ENCODE measurements at places on chromosomes 5 and 9.
A peak's percentile ranks its signal among the peaks of the same experiment; 100 is the strongest.

DNA sequence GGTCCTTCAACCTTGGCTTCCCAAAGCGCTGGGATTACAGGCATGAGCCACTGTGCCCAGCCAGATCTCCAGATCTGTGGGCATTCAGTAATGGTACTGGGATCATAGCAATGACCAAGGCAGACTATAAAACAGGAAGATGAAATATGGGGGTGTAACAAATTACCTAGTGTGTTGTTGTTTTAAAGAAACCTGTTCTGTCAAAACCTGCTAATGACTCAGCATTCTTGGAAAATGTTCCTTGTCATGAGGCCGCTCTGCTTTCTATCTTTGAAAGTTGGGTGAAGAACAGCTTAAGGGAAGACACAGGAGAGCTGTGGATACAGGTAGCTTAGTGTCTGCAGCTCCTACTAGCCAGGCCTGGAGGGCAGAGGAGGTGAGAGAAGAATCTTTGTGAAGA, 19.4 kb downstream of the TARS1 start:
- DNase-seq, result no peak

GRCh38 chr9:113215132-113215531, 5.9 kb downstream of the FKBP15 start:
- DNase-seq, result peak; percentile 70

DNA sequence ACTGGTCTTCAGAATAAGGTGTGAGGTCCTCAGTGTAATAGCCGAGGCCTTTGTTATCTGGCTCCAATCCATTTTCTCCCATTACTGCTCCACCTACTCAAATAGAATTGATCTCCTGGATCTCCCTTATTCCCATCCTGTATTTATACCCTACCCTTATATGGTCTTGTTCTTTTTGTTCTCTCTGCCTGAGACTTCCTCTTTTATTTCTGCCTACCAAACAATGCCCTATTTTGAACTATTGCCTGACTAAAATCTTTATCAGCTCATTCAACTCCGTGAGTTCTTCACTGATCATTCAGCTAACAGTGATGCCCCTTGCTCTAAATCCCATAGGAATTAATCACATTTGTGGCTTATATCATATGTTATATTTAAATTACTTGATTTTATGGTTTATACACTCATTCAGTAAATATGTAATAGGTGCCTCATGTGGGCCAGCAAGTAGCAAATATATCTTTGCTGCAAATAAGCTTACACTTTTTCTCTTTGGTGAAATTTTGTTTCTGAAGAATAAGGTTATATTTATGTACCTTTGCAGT, 417.5 kb upstream of the MEF2C start:
- no peak for DNase-seq

DNA sequence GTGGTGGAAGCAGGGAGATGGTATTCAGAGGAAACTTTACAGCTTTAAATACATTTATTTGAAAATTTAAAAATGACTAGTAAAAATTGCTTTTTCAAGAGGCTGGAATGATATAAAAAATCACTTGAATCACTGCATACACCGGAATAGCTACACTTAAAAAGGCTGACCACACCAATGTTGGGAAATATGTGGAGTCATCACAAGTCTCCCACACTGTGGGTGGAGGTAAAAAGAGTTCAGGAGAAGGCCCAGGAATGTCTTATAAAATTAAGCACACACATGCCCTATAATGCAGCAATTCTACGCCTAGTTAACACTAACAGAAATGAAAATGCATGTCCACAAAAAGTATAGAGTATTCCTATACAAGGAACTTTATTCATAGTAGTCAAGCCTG, 198.1 kb downstream of the ROR2 start:
- DNase-seq, result no peak

GRCh38 chr9:17236147-17236546, 101.3 kb downstream of the CNTLN start:
- no peak for DNase-seq

- DNase-seq, result no peak
Measured at GRCh38 chr5:11420969-11421368, 483.3 kb downstream of the CTNND2 start.

DNA sequence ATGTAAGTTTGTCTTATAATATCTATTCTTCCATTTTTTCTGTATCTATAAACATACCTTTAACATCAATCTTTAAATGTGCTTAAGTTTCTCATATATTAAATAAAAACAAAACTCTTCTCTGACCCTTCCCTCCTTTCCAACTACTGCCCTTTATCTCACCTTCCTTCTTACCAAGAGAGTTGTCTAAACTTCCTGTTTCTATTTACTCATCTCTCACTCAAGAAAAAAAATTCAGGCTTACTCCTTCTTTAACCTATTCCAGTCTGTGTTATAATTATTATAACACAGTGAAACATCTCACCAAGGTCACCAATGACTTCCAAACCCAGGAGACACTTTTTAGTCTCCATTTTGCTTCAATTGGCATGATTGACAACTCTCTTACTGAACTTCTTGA, 140.9 kb downstream of the CCDC171 start:
- DNase-seq, result no peak

DNA sequence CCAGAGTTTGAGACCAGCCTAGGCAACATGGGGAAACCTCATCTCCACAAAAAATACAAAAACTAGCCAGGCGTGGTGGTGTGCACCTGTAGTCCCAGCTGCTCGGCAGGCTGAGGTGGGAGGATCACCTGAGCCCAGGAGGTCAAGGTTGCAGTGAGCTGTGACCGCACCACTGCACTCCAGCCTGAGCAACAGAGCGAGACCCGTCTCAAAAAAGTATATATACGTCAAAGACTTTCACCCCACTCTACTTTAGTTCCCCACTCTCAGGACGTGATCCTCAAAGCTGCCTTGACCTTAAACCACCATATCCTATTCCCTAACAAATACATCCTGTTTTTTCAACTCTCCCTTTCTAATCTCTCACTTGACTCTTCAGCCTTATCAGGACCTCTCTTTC, 41.0 kb downstream of the PCDHGC5 start:
- no peak for DNase-seq

DNA sequence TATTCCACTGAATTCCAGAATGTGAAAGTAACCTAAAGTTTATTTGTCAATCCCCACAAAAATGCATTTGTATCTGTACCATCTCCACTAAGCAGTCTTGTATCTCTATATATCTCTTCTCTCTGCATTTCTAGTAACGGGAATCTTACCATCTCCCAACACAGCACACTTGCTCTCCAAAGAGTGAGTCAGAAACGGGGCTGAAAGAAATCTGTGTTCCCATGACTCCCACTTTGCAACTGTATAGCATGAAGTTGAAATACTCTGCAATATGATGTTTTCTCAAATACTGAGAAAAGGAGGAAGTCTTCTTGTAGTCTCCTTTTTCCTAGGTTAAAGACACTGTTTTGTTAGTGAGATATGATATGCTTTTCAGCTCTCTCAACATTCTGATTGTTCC, 848.8 kb upstream of the ACO1 start:
- no peak for DNase-seq

- no peak for DNase-seq
Measured at GRCh38 chr5:39544941-39545340, 120.2 kb upstream of the DAB2 start.

- peak; percentile 88 for DNase-seq
Measured at GRCh38 chr5:139422307-139422893, 16.9 kb downstream of the DNAJC18 start.

- DNase-seq, result no peak
Measured at GRCh38 chr9:108910914-108911313, 23.0 kb downstream of the ELP1 start.

DNA sequence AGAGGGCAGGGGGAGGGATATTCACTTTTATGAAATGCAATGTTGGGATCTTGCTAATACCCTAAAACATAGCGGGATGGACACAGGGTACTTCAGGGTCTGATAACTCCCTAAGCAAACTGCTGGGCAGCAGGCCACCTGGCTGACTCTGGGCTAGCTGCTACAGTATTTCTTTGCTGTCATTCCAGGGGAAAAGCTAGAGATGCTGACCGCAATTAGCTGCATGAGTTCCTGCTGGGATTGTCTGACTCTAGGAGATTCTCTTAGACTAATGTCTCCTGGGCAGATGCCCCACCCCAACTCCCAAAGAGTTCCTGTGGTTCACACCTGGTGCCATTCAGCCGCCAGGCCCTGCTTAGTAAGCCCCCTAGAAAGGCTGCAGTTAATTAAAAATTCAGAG, 69.9 kb downstream of the PSAT1 start:
- DNase-seq, result no peak

GRCh38 chr5:30839956-30840355, 353.5 kb upstream of the CDH6 start:
- DNase-seq, result no peak

DNA sequence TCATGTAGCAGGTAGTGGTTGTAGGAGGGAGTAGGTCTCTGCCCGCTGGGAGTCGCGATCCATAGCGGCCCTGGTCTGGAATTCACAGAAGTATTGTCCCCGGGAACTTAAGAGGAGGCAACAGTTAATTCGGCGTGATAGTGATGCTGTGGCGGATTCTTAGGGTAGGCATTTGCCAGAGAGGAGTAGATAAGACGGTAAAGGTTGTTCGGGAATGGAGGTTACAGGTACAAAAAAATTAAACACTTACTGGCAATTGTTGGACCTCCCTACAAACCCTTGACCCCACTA, 679 bp downstream of the SMC5 start:
- no peak for DNase-seq

DNA sequence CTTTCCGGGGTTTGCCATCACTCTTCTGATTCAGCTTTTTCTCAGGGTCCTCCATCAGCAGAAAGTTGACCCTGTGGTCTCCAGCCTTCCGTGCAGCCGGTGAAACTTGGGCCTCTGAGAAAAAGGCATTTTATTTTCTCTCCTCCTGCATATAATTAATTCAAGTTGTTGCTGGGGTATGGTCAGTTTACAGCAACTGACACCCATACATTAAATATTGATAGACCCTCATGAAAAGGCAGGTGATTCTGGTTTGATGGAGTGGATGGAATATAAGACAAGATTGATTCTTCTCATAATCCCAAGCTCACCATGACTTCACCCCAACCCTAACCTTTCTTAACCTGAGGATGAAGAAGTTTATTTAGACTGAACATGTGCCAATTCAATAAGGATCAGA, at the start of gene GRXCR2:
Gene GRXCR2 (minus strand): TSS at position 101 of the 400 bp plus-strand sequence. CDS start 46 bp downstream, at position 55.
- DNase-seq, result no peak

GRCh38 chr9:17401858-17402257, 177.0 kb upstream of the SH3GL2 start:
- DNase-seq, result no peak

DNA sequence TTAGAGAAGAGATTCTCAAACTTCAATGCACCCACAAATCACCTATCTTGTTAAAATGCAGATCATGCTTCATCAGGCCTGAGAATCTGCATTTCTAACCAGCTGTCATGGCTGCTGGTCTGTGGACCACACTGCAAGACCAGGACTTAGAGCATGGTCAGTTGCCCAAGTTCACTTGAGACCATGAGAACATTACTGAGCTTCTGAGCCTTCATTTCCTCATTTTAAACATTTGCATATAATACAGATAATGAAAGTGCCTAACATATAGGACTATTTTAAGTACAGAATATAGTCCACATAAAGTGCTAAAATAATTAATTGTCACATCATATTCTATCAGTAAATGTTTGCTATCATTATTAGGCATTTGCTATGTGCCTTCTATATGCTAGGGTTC, 260.8 kb upstream of the TNC start:
- DNase-seq, result no peak

DNA sequence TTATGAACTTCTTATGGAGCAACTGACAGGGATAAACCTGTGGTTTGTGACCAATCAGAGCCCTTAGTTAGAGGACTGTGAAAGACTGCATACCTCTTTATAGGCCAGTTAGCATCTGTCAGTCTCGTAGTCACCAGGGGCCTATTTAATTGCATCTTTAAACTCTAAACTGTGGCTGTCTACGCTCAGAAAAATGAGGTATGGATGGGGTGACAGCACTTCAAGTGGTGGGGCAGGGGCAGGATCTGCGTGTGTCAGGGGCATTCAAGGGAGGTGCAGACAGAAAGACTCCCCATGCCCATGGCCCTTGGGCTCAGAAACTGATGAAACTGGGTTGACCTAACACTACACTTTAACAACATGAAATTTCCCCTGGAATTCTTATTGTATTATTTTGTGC, 132.6 kb upstream of the TBCA start:
- DNase-seq, result no peak

DNA sequence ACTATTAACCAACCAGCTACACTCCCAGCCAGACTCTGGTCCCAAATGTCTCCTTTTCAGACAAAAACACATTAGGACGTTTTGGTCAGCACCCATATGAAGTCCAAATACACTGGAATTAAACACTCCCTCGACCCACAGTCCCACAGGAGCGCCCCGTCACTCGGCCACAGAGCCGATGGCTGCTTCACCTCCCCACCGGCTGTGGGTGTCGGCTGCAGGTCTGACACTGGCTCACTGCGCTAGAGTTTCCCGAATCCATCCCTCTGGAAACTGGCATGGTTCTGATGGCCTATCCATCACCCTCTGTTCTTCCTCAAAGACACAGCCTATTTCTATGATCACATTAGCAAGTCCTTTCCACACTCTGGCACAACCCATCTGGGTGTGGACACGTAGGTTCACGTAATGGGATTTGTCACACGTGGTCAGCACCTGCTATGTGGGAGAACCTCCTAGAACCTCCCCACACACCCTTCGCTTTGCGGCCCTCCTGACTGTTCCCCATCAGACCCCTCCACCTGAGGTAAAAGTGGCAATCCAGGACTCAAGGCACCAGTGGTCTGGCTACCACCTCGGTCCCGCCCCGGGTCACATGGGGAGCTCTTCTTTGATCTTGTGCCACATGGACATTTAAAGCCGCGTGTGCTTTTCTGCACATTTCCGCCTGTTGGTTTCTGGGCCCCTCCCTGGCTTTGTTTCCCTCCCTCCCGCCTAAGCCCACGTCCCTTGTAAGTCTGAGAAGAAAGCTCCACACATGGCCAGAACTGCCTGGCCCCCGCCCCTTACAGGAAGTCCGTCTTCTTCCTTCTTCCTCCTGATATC, 131.1 kb upstream of the PHYKPL start:
- no peak for DNase-seq

DNA sequence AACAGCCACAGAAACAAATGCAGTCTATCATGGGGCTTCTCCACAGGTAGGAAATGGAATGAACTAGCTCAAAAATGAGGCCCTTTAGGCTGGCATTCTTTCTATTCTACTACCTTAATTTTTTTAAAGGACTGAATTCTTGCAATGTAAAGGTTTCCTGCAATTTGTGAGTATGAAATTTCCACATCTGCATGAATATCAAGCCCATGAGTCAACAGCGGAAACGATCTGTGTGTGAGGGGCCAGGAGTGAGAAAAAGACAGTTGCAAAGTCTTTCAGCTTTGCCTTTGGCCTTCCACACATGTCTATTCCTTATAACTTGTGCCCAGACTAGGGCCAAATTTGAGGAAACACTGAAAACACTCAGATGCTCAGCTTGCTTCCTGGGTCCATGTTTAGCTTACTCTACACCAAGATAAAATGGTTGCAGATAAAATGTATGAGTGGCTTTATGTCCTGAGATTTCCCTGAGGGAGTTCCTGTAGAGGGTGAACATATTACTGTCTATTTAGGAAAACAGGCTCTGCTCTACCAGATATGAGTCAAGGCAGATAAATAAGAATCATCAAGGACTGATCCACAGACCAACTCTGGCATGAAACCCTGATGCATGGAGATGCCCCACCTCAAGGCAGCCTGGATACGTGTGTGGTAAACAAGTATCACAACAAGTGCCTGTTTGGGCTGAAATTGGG, 46.5 kb downstream of the RETREG1 start:
- no peak for DNase-seq

All from CD4-positive, alpha-beta T cell treated with Interleukin-2 at 100 ng/mL for 4 hours (primary cell).